ENCODE measurements at places on chromosomes 5 and 9.

DNA sequence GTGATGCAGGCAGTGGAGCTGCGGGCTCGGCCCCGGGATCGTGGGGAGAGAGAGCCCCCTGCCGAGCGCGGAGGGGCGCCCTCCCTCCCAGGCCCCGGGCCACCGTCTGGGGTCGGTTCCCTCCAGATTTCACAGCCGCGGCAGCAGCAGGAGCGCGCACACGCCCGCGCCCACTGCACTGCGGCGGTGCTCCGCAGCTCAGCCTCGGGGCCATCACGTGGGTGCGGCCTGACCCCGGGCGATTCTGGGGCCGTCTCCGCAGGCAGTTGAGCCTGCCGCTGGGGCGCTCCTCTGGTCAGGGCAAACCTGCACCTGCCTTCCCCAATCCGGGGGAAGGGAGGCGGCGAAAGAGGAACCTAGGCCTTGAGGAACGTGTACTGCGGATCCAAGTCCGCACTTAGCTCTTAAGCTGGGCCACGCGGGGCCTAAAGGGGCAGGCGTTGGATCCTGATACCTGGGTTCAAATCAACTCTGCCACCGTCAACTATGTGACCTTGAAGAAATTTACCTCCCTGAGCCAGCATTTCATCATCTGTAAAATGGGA, 9.4 kb upstream of the DELE1 start:
- DNase-seq, result no peak

DNA sequence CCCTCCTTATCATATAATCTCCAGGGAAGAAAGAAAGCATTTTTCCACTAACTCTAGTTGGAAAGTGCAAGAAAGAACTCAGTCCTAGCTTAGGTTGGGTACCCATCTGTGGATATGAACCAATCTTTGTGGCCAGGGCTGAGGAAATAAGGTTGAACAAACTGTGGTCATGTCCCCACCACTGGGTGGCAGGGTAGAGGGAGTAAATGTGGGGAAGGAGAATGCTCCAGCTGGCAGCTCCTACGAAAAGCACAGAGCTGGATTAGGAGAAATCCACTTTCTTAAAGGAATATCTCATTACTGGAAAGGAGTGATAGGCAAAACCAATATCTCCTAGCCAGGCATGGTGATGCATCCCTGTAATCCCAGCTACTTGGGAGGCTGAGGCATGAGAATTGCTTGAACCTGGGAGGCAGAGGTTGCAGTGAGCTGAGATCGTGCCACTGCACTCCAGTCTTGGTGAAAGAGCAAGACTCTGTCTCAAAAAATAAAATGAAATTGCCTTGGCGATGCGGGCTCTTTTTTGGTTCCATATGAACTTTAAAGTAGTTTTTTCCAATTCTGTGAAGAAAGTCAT, 175.1 kb downstream of the CCDC192 start:
- DNase-seq, result no peak

DNA sequence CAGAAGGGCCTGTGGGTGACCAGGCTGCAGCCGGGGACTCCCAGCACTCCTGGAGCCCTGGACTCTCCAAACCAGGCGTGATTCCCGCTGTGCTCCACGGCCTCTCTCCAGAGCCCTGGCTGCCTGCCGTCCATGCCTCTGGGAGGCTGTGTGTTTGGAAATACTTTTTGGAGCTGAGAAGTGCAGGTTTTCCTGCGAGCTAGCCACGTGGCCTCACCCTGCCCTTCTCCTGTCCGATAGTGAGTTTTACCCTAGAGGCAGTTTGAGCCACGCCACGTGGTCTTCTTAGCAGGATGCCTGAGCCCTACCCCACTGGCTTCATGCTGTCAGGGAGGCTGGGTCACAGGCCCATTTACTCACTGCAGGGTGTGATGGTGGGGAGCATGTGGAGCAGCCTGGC, 71.3 kb downstream of the COL5A1 start:
- no peak for DNase-seq

DNA sequence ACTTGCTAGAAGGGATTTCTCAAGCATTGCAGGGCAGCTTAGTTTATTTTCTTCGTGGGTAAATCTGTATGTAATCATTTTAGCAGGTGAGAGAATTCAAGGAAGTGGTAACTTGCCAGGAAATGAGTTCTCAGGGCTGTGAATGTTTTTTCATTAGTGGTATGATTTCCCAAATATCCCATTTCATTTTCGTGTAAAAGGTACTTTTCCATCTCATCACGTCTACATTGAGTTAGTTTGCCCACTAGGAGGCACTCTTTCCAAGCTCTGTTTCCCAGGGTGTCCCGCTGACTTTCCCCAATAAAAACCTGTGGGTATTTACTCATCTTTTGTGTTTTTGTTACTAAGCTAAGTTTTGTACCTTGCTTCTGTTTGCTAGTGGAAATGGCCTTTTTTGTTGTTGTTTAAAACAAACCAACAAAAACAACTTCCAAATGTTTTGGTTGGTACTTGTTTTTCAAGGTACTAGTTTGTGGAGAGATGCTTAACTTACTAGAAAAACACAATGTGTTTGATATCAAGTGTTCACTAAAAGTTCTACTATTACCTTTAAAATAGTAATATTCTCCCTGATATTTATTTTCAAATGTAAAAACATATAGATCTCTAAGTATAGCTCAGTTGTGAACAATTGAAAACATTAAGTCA, 373.6 kb downstream of the ADGRV1 start:
- no peak for DNase-seq

DNA sequence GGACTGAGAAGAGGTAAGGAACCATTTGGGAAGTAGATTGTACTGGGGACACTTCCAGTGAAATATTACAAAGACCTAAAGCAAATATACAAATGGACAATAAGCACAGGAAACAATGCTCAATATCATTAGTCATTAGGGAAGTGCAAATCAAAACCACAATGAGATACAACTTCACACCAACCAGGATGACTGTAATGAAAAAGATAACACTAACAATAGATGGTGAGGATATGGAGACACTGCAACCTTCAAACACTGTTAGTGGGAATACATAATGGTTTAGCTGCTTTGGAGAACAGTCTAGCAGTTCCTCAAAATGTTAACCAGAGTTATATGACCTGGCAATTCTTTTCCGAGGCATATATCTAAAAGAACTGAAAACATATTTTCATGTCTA, 149.7 kb downstream of the TRPM3 start:
- DNase-seq, result no peak

DNA sequence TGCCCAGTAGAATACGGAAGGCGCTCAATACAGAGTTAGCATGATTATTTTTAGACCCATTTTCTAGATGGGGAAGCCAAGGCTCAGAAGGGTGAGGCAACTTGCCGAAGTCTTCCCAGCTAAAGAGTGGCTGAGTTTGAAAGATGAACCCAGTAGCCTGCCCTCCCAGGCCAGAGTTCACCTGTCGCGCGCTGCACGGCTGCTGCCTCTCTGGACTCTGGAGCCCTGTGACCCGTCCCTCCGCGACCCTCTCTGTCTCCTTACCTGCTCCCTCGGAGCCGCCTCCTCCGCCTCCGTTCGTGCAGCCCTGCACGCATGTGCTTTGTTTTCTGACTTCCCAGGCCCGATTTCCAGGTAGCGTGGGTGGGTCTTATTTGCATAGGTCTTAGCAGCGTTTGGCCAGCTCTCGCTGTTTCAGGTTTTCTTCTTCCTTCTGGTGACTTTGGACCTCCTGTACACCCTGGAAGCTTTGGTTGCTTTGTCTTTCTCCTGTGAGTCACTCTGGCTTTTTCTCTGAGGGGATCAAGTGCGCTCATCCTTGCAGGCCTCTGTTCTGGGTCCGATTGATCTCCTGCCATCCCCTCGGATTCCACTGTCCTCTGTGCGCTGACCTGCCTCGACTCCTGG, at the start of gene RNF183:
TSS of gene RNF183 (minus strand) at position 585 of the 627 bp plus-strand sequence. CDS start 5,192 bp downstream, outside the sequence.
- DNase-seq, result no peak

- no peak for DNase-seq
Measured at GRCh38 chr5:16450163-16450562, 15.4 kb downstream of the ZNF622 start.

GRCh38 chr9:134538856-134539566, 102.6 kb upstream of the COL5A1 start:
- no peak for DNase-seq

GRCh38 chr9:125434986-125435775, 173.6 kb downstream of the GAPVD1 start:
- no peak for DNase-seq

DNA sequence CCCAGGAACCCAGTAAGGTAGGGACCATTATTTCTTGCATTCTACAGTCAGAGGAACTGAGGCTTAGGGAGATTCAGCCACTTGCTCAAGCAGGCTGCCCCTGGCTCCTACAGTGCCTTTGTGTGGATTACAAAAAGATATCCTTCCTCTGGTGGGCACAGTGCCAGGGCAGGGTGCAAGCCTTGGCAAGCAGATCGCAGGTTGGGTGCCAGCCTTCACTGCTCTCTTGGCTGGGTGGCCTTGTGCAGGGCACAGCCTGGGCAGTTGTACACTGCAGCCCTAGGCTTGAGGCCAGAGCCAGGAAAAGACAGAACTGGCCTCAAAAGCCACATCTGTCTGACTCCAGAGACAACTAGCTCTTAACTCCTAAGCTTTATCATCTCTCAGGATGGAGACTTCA, 15.0 kb downstream of the DOCK2 start:
- no peak for DNase-seq

DNA sequence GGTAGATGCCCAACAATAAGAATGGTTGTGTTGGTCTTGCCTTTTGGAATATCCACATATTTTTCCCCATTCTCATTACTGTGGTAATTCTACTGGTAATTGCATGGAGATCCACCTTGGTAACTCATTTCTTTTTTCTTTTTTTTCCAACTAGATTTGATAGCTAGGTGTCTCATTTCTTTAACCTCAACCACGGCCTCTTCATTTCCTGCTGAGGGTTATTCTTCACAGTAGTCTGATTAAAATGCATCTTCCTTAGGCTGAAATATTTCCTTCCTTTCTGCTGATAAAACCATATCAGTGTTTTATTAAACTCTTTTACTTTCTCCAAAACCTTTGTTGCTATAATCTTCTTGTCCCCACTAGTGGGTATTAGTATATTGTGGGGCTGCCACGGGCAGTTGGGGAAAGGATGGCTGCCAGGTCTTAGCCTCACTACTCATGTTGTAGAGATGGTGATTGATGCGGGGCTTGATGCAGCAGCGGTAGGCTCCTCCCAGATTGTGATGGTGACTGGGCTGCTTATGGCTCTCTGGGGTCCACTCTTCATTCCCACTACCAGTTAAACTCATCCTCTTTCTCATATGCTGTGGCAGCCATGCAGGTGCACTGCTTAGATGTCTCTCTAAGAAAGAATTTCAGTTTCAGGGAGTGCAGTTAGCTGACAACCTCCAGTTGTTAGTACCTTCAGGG, 35.9 kb downstream of the KIF2A start:
- no peak for DNase-seq

- DNase-seq, result no peak
Measured at GRCh38 chr5:151550146-151550545, 41.0 kb downstream of the FAT2 start.
